ENCODE measurements at places on chromosomes 5 and 9. TPM values are rescaled to one million over a fixed set of nuclear protein-coding genes. Genes with fewer than 3 reads are reported as not detected.

Gene HSD17B3
- total RNA-seq, result not detected

DNA sequence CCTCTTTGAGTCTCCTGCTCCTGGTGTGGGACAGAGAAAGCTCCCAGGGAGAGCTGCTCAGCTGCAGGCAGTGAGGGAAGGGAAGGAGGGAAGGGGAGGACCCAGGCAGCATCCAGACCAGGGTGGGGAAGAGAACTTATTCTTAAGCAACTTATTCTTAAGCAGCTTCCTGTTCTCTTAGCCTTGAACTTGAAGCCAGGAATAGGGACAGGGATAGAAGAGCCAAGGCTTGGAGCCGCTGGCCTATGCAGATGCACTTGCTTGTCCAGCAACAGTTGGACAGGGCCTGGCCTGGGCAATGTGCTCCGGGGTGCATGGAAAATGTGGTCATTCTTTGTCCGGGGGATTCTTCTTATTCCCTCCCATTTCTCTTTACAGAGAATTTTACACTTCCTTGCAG is 31.4 kb upstream of the SPTLC1 start:
- no peak for DNase-seq

GRCh38 chr5:157903117-157903450 is 44.1 kb upstream of the CLINT1 start:
- DNase-seq, result no peak

GRCh38 chr5:66757834-66758371 is 161.7 kb downstream of the MAST4 start:
- no peak for DNase-seq

Gene MUSK
- total RNA-seq, result not detected

DNA sequence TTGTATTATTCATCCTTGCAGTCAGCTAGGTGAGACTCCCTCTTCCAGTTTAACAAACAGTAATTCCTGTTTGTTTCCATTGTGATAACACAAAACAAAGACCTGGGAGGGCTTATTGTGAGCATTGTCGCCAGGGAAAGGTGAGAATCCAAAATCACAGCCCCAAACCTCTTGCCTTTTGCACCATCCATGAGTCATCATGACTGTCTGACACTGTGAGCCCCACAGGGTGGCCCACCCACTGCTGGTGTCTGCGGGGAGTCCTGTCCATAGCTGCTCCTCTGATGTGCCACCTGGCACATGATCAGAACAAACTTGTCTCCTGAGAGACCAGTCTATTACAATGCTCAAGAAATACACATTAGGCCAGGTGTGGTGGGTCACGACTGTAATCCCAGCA is 33.7 kb upstream of the S1PR3 start:
- no peak for DNase-seq

DNA sequence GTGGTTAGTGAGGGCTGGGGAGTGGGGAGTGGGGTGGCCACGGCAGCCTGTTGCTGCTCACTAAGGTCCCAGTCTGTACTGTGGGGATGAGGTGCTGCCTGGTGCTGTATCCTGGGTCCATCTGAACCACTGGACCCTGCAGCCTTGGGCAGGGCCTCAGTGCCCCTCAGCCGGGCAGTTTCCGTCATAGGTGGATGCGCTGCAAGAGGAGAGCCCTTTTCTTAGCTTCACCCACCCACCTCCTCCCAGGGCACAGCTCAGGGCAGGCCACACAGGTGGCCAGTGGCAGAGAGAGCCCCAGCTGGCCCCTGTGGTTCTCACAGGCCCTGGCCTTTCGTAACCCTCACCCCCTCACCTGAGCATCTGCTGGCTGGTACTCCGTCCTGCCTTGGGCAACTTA is 46.2 kb downstream of the WNK2 start:
- no peak for DNase-seq

GRCh38 chr9:106632621-106633020 is 230.3 kb upstream of the ZNF462 start:
- DNase-seq, result no peak

GRCh38 chr9:132559711-132560110 is 22.7 kb upstream of the BARHL1 start:
- no peak for DNase-seq

- peak; percentile 10 for DNase-seq
Measured at GRCh38 chr5:98497418-98497817, 276.0 kb upstream of the RGMB start.

DNA sequence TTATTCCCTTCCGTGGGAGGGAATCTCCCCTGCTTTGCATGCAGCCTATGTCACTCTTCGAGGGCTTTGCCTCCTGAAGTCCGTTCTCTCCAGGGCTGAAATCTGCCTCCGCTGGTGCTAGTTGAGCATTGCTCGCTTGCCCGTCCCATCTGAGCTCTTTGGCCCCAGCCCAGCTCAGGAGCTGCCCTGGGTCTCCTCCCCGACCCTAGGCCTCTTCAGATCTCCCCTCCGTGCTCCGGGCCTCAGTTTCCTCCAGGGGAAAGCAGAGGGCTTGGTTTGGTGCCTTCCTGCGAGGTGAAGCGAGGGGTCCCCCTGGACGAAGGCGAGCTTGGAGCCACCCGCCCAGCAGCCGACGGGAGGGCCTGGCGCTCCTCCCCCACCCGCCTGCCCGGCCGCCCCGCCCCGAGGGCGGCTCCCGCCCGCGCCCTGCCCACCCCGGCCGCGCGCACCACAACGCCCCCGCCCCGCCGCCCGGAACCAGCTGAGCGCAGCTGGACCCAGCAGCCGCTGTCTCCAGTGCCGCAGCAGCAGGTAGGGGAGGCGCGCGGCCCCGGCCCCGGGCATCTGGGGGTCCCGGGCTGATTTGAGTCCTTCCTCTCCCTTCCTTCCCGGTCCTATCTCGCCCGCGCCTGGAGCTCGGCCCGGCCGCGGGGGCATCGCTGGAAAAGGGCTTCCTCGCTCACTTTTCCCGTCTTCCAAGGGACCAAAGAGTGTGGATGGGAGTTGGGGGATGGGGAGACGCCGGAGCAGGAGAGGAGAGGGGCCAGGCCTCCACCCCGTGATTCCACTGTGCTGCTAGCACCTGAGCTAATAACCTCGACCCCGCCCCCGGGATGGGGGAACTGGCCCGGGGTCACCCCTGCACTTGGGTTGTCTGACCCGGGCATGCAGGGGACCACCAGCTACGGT is at the start of gene GSN:
GSN (plus strand) TSS at position 474 of the 909 bp plus-strand sequence. CDS start 33,810 bp downstream, outside the sequence.
- no peak for DNase-seq

DNA sequence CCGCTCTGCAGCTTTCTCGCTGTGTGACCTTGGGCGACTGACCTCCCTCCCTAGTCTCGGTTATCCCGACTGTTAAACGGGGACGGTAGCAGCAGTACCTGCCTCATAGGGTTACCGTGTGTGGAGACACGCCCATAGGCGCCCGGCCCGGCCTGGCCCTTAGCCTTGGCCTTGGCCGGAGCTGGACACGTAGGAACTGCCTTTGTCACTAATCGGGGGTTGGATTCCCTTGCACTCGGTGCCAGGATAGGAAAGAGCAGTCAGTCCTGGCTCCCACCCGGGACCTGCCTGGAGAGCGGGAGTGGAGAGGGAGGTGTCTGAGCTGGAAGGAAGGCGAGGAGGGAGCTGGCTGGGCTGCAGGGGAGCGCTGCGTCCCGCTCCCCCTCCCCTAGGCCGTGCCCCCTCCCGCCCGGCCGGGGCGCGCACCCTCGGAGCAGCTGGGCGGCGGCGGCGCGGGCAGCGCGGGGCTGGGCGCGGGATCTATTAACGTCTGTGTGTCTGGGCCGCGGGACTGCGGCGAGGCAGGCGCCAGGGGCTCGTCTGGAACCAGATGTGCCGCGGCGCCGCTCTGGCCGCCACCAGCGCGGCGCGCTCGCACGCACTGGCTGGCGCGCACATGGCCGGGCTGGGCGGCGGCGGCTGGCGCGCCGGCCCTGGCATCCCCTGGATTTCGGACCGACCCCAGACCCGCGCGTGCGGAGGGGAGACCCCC is 31.7 kb downstream of the PRRX2 start:
- no peak for DNase-seq

Gene SLC45A2
- not detected for total RNA-seq

- DNase-seq, result no peak
Measured at GRCh38 chr9:93702261-93702660, 125.9 kb downstream of the PHF2 start.

DNA sequence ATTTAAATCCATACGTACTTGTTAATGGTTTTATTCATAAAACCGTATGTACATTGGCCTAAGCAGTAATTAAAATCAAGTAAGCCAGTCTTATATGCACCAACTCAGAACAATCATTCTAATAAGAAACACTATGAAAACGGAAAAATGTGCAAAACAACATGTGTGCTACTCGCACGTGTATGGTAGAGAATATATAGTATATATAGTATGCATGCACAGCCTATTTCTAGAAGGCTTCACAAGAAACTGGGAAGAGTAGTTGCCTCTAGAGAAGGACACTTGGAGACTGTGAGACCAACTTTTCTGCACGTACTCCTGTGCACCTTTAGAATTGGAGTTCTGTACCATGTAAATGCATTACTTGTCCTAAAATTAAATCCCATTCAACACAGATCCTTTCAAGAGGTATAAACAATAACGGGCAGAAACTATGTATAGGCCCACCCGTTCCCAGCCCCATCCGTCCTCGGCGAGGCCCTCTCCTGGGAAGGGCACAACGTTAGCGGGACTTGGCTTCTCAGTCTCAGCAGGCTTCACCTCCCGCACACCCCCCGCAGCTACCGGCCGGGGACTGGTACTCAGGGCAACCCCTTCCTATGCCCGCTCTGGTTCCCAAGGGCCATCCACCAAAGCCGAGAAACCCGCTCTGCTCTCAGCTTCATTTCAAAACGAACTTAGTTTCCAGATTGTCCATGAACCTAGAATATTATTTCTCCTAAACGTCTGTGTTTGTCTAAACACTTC is 2.0 kb downstream of the CDC14B start:
- no peak for DNase-seq

DNA sequence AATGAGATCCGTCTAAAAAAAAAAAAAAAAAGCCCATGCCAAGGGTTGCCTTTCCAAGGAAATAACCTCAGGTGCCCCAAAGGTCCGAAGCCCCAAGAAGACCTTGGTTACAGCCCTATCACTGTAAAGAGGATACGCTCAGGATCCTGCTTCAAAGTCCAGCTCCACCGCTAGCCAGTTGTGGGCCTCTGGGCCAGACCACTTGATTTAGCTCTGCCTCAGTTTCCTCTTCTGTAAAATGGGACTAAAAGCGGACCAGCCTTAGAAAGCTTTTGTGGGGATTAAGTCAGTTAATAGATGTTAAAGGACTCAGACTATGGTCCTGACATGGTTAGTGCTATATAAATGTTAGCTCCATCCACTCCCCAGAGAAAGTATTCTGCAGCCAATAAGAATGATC is 48.7 kb upstream of the ORM1 start:
- DNase-seq, result no peak

Gene PCDHB16
- total RNA-seq, result 1.1 TPM

DNA sequence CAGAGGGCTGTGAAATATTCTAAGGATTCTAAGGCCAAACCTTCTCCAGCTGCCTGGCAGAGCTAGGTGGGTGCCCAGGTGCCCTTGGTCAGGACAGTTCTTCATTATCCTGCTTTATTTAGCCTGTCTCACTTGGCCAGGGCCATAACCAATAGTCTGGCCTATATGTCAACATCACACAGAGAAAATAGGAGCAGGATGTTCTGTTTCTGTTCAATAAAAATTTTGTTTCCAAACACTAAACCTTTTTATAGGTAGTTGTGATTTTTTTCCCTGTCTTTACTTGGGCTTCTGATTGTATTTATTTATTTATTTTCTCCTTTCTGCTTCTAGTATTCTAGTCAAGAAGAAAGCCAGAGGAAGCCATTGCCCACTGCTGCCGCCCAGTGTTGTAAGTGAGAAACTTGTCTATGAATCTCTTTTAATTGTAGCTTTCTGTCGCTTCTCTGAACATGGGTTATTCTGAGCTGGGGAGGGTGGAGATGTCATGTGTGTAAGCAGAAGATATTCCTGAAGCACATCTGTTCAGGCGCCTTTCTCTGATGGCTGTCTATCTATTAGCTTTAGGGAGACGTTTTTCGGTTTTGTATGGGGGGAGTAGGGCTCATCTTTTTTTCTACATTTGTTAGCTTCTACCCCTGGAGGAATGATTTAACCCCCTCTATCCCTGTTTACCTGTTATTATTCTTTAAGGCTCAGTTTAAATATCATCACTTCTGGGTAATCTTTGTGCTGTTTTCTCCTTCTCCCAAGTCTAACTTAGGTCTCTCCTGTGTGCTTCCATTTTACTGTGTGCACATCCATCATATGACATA is 97.1 kb downstream of the UNC13B start:
- DNase-seq, result peak; percentile 63

GRCh38 chr5:50724-51499 is 41.1 kb upstream of the PLEKHG4B start:
- no peak for DNase-seq
